ENCODE measurements at places on chromosomes 1 and 21.
A peak's percentile ranks its signal among the peaks of the same experiment; 100 is the strongest.

DNA sequence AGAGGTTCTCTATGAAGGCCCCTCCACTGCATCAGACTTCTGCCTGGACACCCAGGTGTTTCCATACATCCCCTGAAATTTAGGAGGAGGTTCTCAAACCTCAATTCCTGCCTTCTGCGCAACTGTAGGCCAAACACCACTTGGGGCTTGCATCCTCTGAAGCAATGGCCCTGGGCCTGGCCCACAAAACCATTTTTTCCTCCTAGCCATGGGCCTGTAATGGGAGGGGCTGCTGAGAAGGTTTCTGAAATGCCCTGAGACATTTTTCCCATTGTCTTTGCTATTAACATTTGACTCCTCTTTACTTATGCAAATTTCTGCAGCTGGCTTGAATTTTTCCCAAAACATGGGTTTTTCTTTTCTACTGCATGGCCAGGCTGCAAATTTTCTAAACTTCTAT is 37.9 kb upstream of the PTPRC start:
- no peak overlapping the region for H3K4me3 ChIP-seq
- H3K4me1 ChIP-seq, result no peaks in the 10 kb centered on the region
- H3K36me3 ChIP-seq, result no peaks in the 10 kb centered on the region

GRCh38 chr1:3478187-3478586 is 23.7 kb downstream of the ARHGEF16 start:
- no peak overlapping the region for H3K27ac ChIP-seq
- peaks cover 12% of the 10 kb centered on the region for H3K36me3 ChIP-seq
- no peaks in the 10 kb centered on the region for H3K27me3 ChIP-seq
- H3K4me1 ChIP-seq, result peaks cover 8% of the 10 kb centered on the region
- no peak for DNase-seq
- H3K4me3 ChIP-seq, result no peak overlapping the region

DNA sequence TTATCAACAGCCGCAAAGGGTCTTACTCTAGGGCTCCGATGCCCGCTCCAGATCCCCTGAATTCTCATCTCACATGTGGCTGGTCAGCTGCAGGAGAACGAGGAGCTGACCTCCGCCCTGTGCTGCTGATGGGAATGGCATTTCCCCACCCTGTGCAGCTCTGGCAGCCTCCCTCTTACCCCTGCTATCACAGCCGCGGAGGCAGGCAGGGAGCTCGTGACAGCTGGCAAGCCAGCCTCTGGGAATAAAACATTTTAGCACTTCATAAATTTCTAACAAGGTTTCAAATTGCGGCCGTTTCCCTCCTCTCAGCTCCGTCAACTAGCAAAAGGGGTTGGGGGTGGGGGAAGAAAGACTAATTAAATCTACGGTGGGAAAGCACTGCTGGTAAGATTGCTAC is 81.1 kb downstream of the DSCAM start:
- H3K27me3 ChIP-seq, result no peaks in the 10 kb centered on the region
- no peak for DNase-seq
- no peaks in the 10 kb centered on the region for H3K4me1 ChIP-seq
- H3K4me3 ChIP-seq, result no peak overlapping the region

GRCh38 chr1:231162297-231162969 is 575 bp downstream of the TRIM67 start:
- H3K27ac ChIP-seq, result no peak overlapping the region
- peak overlapping the region; percentile 52 for H3K4me3 ChIP-seq
- DNase-seq, result peak; percentile 51

DNA sequence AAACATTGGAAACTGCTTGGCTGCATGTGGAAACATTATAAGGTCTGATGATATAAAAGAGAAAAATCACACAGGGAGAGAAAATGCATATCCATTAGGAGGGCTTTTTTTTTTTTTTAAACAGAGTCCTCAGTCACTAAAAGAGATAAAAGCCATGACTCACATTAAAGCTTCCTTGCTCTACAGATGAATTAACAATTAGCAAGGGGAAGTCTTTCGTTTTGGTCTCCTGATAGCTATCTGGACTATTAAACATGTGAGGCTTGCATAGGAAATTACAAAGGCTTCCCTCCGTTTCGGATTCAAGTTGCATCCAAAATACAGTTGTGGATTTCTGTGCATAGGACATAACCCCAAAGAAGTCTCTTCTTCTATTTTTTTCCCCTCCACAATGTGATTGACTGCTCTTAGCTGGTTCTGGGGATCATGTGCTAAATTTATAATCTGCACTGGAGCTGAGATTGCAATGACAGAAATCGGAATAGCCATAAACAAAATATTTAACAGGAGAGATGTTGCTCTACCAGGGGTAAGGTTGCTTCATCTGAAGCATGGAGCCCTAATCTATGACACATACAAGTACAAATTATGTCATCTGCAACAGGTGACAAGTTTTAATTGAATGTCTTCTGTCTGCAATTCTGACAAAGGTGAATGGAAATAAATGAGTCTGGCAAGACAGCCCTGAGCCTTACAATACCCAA is 146.8 kb downstream of the ESRRG start:
- H3K4me1 ChIP-seq, result no peaks in the 10 kb centered on the region
- no peak for DNase-seq
- no peak overlapping the region for H3K27ac ChIP-seq
- no peaks in the 10 kb centered on the region for H3K36me3 ChIP-seq
- no peak overlapping the region for H3K4me3 ChIP-seq
- H3K27me3 ChIP-seq, result peaks cover 92% of the 10 kb centered on the region
